ENCODE measurements at places on chromosomes 5 and 9.

GRCh38 chr9:134071149-134071548 lies 3.3 kb upstream of the BRD3 start:
- DNase-seq: no peak

DNA sequence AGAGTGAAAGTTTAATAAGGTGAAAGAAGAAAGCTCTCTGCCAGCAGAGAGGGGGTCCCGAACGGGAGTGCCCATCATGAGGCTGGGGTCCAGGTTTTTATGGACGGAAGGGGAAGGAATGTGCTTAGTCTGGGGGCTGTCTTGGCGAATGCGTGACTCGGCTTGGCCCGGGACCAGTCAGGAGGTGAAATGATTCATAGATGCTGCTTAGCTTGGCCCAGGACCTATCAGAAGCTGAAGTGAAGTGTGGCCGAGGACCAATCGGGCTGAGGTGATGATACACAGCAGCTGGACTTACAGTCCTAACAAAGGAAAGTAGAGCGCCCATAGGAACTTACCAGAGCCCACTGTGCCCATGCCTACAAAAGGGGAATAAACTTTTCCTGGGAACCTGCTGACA lies 3.9 kb upstream of the FKTN start:
- DNase-seq: no peak

GRCh38 chr9:13569602-13570067 lies 290.1 kb upstream of the MPDZ start:
- no peak for DNase-seq

DNA sequence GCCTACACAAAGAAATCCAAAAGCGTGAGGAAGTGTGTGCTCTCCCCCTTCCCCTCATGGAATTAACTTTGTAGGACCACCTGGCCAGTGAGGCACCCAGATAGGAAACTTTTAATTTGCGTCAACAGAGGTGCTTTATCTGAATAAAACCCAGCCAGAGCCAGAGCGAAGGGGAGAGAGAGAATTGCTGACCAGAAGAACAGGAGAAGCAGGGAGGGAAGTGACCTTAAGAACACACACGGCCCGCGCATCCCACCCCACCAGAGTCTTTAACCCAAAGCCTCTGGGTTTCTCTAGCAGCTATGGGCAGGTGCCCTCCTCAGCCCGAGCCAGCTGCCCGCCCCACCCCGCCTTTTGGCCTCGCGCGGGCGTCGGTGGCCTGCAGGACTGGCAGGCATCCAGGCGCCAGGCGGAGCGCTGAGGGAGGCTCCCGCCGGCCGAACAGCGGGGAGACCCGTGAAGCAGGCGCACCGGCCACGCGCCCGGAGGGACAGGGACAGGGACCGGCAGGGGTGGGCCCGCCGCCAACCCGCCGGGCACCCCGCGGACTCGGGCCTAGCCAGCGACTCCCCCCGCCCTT lies 580 bp downstream of the ERAP1 start:
- peak; percentile 26 for DNase-seq

DNA sequence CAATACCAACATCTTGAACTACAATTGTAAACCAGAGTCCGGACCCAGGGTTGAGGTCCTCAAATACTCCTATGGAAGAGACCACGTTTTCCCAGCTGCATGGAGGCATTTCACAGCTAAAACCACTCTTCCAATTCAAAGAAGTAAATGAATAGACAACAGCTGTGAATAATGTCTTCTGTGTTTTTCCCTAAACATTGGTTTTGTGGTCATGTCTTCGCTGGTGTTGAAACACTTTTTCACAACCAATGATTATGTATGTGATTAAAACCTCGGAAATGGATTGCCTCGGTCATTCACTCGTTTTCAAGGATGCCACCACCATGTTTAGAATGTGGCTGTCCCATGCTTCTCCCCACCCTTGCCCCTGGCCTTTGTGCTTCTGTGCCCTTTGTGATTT lies 9.4 kb upstream of the TENT4A start:
- DNase-seq: no peak

- no peak for DNase-seq
These were observed 51.8 kb downstream of the EHMT1 start for GRCh38 chr9:137670391-137671195.

GRCh38 chr5:91180506-91180905 lies 202.6 kb downstream of the ARRDC3 start:
- no peak for DNase-seq

DNA sequence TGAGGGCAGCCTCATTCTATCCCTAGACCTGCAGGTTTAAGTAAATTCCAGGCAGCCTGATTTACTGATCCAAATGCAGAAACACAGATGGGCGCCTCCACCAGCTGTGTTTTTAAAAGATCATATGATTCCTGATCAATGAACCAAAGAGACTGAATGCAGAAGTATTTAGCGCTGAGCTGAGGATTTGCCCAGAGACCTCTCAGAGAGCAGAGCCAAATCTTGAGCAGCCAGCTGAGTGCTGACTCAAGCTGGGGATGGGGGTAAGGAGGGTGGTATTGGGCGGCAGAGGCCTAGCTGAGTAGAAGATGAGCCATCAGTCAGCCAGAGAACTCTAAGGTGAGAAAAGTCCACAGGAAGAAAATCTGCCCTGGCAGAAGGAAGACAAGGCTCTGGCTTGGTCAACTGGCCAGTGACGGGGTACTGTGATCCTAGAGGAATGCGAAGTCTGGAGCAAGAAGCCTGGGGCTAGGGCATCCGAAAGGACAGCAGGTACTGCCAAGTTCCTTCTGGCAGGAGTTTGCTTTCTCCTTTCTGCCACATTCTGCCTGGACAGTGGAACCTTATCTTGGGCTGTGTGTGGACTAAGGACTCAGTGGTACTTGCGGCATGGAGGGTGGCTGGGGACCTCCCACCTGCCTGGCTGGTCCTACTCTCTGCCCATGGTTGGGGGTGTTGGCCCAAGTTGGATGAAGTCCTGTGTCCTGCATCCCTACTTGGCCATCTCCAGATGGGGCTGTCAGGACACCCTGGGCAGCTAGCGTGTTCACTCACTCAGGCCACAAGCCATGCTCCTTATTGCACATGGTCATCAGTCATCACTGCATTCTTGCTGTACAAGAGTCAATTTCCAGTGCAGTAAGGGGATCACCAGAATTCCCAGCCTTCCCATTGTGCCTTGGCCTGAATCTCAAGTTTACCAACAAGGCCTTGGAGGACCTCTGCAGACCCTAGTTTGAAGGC lies 34.5 kb upstream of the CDKN2AIPNL start:
- DNase-seq: no peak

GRCh38 chr5:816176-816575 lies 31.6 kb upstream of the ZDHHC11B start:
- DNase-seq: no peak
